ENCODE measurements at places on chromosomes 1 and 21. TPM values are rescaled to one million over a fixed set of nuclear protein-coding genes. Genes with fewer than 3 reads are reported as not detected.

CAMK2N1 gene
- total RNA-seq = 0.50 TPM

CLCA4 gene
- not detected for total RNA-seq

GCSAML gene
- total RNA-seq = not detected

DCDC2B gene
- total RNA-seq = not detected

FLG2 gene
- not detected for total RNA-seq

GRCh38 chr1:172278478-172278877 is 142.0 kb upstream of the C1orf105 start:
- peak; percentile 30 for DNase-seq

DNA sequence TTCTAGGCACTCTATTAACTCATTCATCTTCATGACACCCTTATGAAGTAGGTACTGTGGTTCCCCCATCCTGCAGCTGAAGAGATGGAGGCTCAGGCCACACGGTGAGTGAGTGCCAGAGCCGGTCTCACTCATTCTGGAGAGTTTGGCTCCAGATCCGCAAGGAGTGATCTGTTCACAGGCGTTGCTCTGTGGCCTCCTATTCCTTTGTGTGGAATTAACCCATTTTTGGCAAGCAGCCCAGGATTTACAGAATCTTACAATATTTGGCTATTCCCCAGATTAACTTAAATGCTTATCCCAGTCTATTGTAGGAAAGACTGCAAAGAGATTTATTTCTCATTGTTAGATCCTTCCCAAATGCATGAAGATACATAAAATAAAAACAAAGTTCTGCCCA is 29.6 kb downstream of the KIAA0040 start:
- peak; percentile 37 for DNase-seq

- DNase-seq = no peak
These were observed 17.6 kb upstream of the TNFRSF1B start for GRCh38 chr1:12148958-12149790.

- DNase-seq = no peak
These were observed 4.4 kb upstream of the MATN1 start for GRCh38 chr1:30727824-30728223.

- no peak for DNase-seq
These were observed 14.7 kb upstream of the COL6A2 start for GRCh38 chr21:46082963-46083790.

DNA sequence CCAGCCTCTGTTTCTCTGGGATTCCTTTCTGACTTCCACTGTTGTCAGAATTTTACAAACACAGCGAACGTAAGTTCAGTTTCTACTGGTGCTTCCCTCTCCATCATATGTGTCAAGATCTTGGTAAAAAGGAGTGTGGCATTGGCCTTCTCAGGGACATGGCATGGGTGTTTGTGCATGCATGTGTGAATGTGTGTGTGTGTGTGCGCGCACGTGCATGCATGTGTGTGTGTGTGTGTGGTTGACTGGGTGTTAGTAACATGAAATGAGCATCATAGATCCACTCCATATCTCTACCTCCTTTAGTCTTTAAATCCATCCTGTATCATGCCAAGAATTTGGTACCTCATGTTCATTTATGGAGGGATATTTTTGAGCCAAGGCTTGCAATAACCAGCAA is 411.3 kb downstream of the NPHP4 start:
- no peak for DNase-seq

- DNase-seq = peak; percentile 93
These were observed 28.1 kb upstream of the TXLNA start for GRCh38 chr1:32151319-32151787.

DNA sequence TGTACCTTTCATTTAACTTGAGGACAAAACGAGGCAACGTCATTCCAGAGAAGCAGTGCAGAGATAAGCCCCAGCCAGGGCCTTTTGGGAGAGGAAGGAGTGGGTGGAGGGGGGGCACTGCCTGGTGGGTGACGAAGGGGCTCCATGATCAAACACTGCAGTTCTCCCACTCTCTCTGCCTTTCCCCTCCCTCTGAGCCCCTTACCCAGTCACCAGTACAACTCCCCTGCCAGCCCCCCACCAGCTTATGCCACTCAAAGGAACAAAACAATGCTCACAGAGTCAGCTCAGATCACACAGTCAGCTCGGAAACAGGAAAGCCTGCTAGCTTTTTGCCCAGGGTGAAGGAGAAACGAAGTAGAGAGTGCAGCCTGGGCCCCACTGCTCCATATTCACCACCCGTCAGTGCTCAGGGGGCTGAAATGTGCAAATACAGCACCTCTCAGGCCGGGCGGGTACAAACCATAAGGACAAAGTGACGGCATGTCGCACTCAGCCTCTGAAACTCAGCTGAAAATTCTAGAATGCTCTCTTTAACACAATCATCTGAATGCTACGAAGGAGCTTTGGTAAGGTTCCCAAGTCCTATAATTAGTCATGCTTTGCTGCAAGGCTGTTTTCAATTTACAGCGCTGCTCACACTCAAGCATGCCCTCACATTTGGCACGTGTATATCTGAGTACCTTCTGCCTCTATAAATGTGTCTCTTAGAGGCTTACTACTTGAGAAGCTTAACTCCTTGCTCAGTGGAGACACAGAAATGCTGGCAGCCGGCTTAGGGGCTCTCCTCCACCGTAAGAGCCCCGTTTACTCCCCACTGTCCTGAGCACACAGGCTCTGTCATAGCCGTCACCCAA is 65.8 kb upstream of the RAB4A start:
- DNase-seq = peak; percentile 54

GRCh38 chr21:45998871-45999580 is 17.5 kb downstream of the COL6A1 start:
- DNase-seq = no peak

- no peak for DNase-seq
These were observed 17.2 kb upstream of the SUMO3 start for GRCh38 chr21:44834951-44835646.

DNA sequence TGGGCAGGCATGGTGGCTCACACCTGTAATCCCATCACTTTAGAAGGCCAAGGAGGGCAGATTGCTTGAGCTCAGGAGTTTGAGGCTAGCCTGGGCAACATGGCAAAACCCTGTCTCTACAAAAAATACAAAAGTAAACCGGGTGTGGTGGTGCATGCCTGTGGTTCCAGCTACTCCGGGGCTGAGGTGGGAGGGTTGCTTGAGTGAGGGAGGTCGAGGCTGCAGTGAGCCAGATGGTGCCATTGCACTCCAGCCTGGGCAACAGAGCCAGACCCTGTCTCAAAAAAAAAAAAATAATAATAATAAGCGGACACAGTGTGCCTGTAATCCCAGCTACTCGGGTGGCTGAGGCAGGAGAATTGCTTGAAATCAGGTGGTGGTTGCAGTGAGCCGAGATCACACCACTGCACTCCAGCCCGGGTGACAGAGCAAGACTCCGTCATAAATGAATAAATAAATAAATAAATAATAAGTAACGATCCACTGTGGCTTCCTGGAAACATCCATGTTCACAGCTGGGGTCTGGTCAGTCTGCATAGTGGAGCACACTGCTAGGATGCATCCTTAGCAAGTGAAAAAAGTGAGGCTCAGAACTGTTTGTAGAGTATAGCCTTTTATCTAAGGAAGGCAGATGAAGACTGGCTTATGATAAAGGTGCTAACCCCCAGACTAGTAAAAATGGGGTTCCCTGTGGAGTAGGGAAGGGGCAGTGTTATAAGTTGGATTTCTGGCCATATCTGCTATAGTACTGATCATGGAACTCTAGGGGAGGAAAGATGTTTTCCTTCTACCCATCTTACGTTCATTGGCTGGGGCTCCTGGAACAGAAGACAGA is 15.7 kb downstream of the PKNOX1 start:
- DNase-seq = no peak

DNA sequence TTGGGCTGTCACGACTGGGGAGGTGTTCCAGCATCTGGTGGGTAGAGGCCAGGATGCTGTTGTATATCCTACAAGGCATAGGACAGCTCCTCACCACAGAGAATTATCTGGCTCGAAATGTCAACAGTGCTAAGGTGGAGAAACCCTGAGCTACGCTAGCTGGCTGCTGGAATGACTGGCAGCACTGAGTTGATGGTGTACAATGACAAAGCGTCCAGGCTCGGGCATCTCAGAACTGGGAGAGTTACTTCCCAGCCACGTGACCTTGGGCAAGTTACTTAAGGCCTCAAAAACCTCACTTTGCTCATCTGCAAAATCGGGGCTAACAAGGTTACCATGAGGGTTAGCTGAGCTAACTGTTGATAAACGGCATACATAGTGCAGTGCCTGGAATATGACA is 35.4 kb downstream of the GPR161 start:
- DNase-seq = no peak

DNA sequence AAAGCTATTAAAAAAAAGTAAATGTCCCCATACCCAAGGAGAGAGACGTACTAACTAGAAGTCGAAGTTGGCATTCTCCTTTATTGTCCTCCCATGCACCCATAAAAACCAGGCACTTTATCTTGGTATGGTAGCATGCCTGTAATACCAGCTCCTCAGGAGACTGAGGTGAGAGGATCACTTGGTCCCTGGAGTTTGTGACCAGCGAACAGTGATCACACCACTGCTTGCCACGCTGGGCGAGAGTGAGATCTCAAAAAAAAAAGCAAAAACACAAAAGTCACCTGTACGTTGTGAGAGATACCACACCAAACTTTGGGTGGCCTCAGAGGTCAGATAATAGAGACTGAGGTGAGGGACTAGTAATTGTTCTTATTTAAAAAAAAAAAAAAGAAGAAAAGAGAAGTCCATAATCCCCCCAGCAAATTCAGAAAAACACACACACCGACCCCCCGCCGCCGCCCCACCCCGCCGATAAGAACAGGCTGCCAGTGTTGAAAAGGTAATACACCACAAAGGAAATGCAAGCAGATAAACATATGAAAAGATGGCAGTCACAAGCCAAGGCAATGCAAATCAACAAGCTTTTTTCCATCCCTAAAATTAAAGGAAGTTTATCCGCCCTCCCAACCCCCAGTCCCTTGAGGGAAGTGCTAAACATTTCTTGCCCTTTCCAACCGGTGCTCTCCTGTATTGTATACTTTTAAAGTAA is 3.6 kb downstream of the L1TD1 start:
- no peak for DNase-seq

- peak; percentile 36 for DNase-seq
These were observed at the start of gene KMO for GRCh38 chr1:241532162-241532531. Gene KMO (plus strand): TSS chr1:241532378. CDS start chr1:241532445, 67 bp downstream.

- peak; percentile 45 for DNase-seq
These were observed 19.4 kb downstream of the PRPF38A start for GRCh38 chr1:52423771-52424170.

Measured in A673 (cell line).